Hepatic stellate cell (primary cell): ENCODE measurements at places on chromosomes 7 and 10.

DNA sequence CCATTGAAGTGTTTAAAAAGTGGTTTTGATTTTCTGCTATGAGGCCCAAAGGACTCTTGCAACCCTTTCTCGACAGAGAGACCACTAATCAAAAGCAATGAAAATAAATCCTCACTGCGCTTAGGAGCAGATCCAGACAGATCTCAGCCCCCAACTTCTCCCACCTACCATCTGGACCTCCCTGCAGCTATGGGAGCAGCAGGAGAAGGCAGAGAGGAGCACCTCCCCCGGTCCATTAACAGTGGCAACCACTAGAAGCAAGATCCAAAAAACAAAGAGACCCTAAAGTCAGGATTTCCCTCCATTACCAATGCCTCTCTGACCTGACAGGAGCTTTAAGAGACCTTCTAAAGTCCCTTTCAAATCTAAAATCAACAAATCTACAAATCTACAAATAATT, 99.0 kb upstream of the LSM8 start:
- no peak for DNase-seq

GRCh38 chr7:22418251-22419046, 61.5 kb upstream of the RAPGEF5 start:
- DNase-seq, result no peak

DNA sequence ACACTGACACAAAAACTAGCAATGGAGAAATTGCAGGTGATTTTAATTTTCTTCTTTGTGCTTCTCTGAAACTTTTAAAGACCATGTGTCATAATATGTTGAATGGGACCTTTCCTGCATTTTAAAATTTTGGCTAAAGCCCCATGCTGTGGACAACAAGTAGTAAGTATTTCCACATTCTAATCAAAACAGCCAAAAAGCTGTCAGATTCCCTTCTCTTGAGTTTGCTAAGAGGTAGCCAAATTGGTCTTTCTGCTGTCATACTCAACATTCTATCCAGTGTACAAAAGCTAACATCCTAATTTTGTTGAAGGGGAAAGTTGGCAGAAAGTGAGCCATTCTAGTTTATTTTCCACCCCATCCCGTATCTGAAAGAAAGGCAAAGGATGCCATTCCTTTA, 447.6 kb downstream of the TFEC start:
- no peak for DNase-seq

- no peak for DNase-seq
Measured at GRCh38 chr10:98096731-98097130, 37.7 kb upstream of the R3HCC1L start.

DNA sequence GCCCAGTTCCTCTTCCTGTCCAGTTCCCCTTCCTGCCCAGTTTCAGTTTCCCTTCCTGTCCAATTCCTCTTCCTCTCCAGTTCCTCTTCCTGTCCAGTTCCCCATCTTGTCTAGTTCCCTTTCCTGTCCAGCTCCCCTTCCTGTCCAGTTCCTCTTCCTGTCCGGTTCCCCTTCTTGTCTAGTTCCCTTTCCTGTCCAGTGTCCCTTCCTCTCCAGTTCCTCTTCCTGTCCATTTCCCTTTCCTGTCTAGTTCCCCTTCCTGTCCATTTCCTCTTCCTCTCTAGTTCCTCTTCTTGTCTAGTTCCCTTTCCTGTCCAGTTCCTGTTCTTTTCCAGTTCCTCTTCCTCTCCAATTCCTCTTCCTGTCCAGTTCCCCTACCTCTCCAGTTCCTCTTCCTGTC, 68.1 kb upstream of the ADCY1 start:
- DNase-seq, result no peak

GRCh38 chr7:146956853-146957252, 840.3 kb downstream of the CNTNAP2 start:
- no peak for DNase-seq
